ENCODE measurements at places on chromosomes 5 and 9.

- H3K4me1 ChIP-seq: peaks cover 7% of the 10 kb centered on the region
- H3K27me3 ChIP-seq: no peaks in the 10 kb centered on the region
- H3K27ac ChIP-seq: no peak overlapping the region
These were observed 68.7 kb downstream of the LNPEP start for GRCh38 chr5:97004423-97005060.

DNA sequence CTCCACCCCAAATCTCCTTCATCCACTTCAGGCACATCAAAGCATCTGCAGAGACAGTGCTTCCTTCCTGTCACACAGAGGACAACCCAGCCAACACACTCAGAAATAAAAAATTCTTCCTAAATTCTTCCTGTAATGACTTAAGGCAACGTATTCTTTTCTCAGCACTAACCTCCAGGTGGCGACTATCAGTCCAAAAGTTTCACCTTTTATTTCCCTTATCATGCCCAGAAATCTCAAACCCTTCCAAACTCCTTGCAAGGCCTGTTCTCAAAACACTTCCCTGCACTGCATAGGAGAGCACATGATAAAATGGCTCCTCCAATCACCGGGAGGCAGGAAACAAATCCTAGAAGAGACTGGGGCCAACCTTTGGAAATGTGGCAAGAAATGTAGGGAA lies 35.1 kb downstream of the SLIT3 start:
- no peak overlapping the region for H3K4me3 ChIP-seq
- peaks cover 22% of the 10 kb centered on the region for H3K4me1 ChIP-seq
- peaks cover 6% of the 10 kb centered on the region for H3K27me3 ChIP-seq
- no peak overlapping the region for H3K27ac ChIP-seq
- H3K36me3 ChIP-seq: no peaks in the 10 kb centered on the region

- no peak for DNase-seq
- peak overlapping the region; percentile 87 for H3K27ac ChIP-seq
- H3K4me3 ChIP-seq: no peak overlapping the region
- H3K36me3 ChIP-seq: peaks cover 4% of the 10 kb centered on the region
These were observed 24.7 kb upstream of the IFNE start for GRCh38 chr9:21506626-21507482.

DNA sequence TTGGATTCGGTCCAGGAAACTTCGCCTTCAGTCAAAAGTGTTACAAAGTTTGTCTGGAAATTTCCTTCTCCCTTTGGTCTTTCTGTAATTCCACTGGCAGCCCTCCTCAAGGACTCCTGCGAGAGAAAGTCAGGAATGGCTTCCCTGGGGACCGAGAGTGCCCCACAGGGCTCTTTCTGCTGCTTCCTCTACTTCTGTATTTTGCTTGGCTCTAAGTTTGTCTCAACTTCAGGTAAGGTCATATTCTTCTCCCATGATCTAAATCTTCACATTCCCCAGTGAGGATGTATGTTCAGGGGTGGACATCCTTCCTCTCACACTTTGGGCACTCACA lies 10.3 kb upstream of the RIOK2 start:
- H3K36me3 ChIP-seq: peaks cover 2% of the 10 kb centered on the region
- H3K4me3 ChIP-seq: no peak overlapping the region
- no peak for DNase-seq

- H3K27ac ChIP-seq: no peak overlapping the region
- peaks cover 15% of the 10 kb centered on the region for H3K4me1 ChIP-seq
- DNase-seq: no peak
- no peak overlapping the region for H3K4me3 ChIP-seq
- H3K27me3 ChIP-seq: no peaks in the 10 kb centered on the region
- H3K36me3 ChIP-seq: no peaks in the 10 kb centered on the region
These were observed 185.6 kb downstream of the EFNA5 start for GRCh38 chr5:107485184-107485583.

Data from mesothelial cell of epicardium (in vitro differentiated cells).